ENCODE measurements at places on chromosomes 6 and 20. TPM values are rescaled to one million over a fixed set of nuclear protein-coding genes. Genes with fewer than 3 reads are reported as not detected.

PPP1R14C gene
- total RNA-seq = not detected

MAN1A1 gene
- 43.6 TPM for total RNA-seq

TMEM239 gene
- total RNA-seq = not detected

SMIM26 gene
- 75.5 TPM for total RNA-seq

RUNX2 gene
- not detected for total RNA-seq

MRPL14 gene
- total RNA-seq = 57.9 TPM

PPP1R3G gene
- total RNA-seq = 0.89 TPM

IPCEF1 gene
- total RNA-seq = 2.1 TPM

WFDC5 gene
- total RNA-seq = not detected

MEI4 gene
- not detected for total RNA-seq

TCF15 gene
- 0.77 TPM for total RNA-seq

EPB41L1 gene
- total RNA-seq = 22.4 TPM

CNBD2 gene
- total RNA-seq = 5.3 TPM

RCAN2 gene
- total RNA-seq = 0.26 TPM

LAMP5 gene
- total RNA-seq = 1.0 TPM

LAMA5 gene
- 18.6 TPM for total RNA-seq

MYH7B gene
- not detected for total RNA-seq

CLPSL2 gene
- total RNA-seq = not detected

SUMO4 gene
- 1.0 TPM for total RNA-seq

MYMX gene
- total RNA-seq = 0.13 TPM

BPIFB4 gene
- total RNA-seq = not detected

FGD2 gene
- total RNA-seq = not detected

FAM83D gene
- 22.3 TPM for total RNA-seq

SLC4A11 gene
- total RNA-seq = 26.0 TPM

Data from dermis microvascular lymphatic vessel endothelial cell (primary cell).